ENCODE measurements at places on chromosomes 2 and 18. TPM values are rescaled to one million over a fixed set of nuclear protein-coding genes. Genes with fewer than 3 reads are reported as not detected.

The FBXO41 gene
- 6.7 TPM for total RNA-seq

DNA sequence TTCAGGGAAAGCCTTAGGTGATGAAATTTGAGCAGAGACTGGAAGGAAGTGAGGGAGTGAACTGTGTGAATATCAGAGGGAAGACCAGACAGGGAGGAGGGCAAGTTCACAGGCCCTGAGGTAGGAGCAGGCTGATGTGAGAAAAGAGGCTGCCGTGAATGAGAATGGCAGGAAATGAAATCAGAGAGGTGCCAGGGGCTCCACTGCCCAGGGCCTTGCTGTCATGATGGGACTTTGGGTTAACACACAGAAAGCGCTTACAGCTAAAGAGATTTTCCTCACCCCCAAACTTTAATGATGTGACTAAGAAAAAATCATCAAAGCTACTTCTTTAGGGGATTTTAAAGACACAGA, 53.8 kb downstream of the MARCHF4 start:
- no peak for DNase-seq

- no peak for DNase-seq
Measured at GRCh38 chr2:158009399-158009798, 92.3 kb upstream of the UPP2 start.

GRCh38 chr18:70280007-70280925, 8.6 kb upstream of the SOCS6 start:
- DNase-seq, result peak; percentile 78

DNA sequence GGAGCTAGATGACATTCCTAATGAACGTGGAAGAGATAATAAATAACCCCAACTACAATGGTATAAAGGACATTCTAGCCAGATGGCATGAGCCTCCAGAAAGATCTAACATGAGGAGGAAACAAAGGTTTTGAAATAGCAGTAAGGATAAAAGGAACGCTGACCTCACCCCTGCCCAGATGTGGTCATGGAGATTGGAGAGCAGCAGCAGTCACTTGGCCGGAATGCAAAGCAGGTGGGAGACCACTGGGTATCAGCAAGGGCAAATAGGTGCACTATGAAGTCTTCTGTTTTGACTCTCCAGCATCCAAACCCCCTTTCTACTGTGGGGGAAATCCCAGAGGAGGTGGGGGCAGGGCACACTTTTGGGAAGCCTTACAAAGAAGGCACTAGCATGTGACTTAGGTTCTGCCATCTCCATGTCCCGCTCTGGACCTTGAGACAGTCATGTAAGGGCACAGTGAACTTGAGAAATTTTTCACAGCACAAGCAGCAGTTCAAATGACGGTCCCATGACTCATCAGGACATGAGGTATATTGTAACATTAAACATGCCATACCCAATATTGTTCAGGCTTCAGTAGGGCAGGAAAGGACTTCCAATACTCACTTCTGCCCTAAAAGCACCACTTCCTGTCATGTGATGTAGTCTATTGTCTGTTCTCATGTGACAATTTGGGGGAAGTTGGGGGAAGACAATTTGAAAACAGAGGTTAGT, 55.2 kb downstream of the METTL4 start:
- peak; percentile 91 for DNase-seq

The ELMOD3 gene
- total RNA-seq, result 23.0 TPM

Data from mammary epithelial cell (primary cell).